ENCODE measurements at places on chromosomes 7 and 10. TPM values are rescaled to one million over a fixed set of nuclear protein-coding genes. Genes with fewer than 3 reads are reported as not detected.

DNA sequence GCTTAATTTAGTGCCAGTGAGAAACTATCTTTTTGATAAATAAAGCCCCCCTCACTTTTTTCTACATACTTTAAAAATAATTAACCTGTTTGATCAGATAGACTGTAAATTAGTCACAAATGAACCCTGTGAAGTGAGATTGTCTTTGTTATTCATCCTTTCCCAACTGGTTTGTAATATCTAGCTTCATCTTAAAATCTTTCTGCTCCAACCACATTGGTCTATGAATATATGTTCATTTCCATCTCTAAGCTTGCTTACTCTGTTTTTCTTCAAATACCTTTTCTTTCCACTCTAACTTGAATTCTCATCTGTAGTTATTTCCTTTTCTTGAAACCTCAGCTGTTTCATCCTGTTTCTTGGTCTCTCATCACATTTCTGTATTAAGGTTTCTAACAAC, 12.1 kb downstream of the MARCHF5 start:
- ATAC-seq = no peak

DNA sequence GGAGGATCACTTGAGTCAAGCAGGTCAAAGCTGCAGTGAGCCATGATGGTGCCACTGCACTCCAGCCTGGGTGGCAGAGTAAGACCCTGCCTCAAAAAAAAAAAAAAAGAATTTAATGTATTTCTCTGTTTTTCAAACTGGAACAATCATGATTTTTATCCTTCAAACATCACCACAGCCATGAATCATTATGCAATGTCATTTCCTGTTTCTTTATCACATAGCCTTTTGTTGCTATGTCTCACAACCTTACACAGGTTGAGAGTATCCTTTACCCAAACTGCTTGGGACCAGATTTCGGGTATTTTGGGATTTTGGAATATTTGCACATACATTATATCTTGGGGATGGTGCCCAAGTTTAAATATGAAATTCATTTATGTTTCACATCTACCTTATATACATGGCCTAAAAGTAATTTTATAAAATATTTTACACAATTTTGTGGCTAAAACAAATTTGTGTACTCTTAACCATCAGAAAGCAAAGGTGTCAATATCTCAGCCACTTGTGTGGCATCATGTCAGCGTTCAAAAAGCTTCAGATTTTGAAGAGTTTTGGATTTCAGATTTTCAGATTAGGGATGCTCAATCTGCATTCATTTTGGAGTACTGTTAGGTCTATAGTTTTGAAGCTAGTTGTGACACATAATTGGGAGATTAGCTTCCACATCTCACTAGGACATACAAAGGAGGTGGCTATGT, 8.2 kb downstream of the NT5C3A start:
- ATAC-seq = no peak

DNA sequence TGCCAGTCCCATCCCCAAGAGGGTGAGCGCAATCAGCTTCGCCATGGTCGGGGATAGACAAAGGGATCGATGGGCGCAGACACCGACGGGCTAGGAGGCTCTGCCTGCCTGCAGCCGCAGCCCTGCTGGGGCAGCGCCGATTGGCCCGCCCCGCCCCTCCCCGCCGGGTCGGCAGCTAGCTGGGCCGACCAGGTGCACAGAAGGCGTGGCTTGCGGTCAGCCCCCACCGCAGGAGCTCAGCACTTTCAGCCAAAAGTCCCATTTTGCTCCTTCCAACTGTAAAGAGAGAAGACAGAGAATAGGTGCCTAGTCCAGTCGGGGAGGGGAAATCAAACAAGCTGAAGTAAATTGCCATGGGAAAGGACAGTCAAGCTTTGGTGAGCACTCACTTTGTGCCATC, at the start of gene PON1:
PON1 (minus strand) TSS at position 102 of the 400 bp plus-strand sequence; CDS start at position 45, 57 bp downstream.
- ATAC-seq = no peak

The VGF gene
- total RNA-seq = 0.40 TPM

GRCh38 chr10:48494073-48494472, 110.8 kb downstream of the ARHGAP22 start:
- ATAC-seq = no peak

The MCM10 gene
- 19.4 TPM for total RNA-seq

The AKR1C1 gene
- 26.3 TPM for total RNA-seq

DNA sequence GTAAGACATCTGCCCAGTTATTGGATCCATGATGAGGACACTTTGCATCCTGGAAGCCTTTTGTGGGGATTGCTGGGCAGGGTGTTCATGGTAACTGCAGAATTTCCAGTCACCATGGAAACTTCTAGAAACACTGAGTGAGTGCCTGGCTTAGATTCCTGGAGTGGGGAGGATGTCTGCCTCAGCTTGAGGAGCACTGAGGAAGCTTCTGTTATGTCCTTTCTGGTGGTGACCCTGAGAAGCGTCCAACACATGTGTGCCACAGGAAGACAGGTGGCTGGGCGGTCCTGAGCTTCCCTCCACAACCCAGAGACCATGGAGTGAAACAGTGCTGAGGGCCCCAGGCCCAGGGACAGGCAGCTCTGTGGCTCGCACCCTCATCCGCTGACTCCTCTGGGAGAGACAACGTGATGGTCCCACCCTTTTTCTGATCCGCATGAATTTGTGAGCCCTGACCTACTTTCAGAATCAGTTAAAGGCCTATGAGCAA, 191.8 kb upstream of the CXCL12 start:
- ATAC-seq = no peak

DNA sequence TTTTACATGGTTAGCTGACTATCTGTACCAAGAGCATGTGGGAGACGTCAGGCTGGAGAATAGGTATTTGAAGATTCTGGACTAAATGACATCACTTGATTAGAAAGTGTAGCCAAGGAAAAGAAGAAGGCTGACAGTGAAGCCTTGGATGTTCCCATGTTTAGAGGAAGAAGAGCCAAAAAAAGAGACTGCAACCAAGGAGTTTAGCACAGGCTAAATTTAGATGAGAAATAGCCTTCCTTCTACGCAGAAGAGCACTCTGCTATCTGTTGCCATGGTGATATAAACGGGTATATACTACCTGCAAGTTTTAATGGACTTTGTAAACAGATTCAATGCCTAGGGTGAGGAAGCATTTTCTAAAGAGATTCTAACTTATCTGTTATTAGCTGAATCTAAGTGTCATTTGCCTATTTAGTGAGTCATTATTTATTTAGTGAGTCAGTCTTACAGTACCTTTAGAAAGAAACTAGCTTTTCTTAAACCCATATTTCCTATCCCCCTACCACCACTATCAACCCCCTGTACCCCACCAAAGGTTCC, 69.8 kb downstream of the CDK6 start:
- no peak for ATAC-seq

DNA sequence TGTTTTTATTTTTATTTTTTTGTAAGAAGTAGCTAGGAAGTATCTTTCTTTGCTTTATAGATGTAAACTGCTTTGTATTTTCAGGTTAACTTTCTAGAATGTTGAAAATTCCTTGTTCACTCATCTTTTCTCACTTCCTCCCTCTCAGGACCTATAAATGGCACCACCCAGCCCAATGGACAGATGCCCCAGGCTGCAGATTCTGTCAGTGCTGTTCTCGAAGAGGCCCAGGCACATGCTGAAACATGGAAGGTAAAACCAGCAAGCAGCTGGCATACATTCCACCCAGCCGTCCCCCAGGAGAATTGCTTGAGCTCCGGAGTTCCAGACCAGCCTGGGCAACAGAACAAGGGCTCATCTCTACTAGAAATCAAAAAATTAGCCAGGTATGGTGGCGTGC, 47.1 kb upstream of the PDSS1 start:
- ATAC-seq = no peak

GRCh38 chr7:120799813-120800475, 58.0 kb downstream of the TSPAN12 start:
- ATAC-seq = no peak

- ATAC-seq = no peak
Measured at GRCh38 chr10:47037654-47038425, 126.6 kb downstream of the PTPN20 start.

DNA sequence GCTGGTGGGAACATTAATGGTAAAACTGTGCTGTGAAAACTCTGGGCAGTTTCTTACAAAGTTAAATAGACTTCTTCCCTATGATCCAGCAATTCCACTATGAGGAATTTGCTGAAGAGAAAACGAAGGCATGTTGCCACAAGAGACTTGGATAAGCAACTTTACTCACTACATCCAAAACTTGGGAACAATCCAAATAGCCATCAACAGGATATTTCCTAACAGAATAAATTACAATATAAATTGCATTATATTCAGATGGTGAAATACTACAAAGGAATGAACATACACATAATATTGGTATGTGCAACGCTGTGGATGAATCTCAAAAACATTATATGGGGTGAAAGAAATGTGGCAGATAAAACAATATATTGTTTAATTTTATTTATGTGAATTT, 21.4 kb upstream of the MKI67 start:
- no peak for ATAC-seq
